Thymus (tissue), 14 donors: ENCODE measurements at places on chromosomes 2 and 18.

DNA sequence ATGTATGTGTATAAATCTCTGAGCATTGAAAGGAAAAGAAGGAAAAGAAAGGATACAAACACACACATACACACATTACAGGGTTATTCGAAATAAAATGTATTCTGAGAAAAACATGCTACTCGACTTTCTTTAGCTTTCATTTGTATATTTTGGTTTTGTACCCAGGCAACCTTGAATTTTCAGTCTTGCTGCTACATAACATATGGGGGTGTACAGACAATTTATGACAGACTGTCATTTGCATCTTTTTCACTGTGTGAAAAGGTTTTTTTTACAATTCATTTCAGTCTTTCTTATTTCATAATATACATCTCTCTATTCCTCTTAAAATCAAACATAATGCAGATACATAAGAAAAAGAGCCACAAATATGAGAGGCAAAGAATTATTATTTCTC lies 1238.4 kb upstream of the NXPH2 start:
- DNase-seq: no peak

GRCh38 chr18:79608535-79608934 lies 71.1 kb upstream of the CTDP1 start:
- no peak for DNase-seq

GRCh38 chr18:79818036-79818435 lies 20.3 kb downstream of the KCNG2 start:
- DNase-seq: no peak

GRCh38 chr2:191926671-191927070 lies 79.8 kb upstream of the CAVIN2 start:
- DNase-seq: no peak

GRCh38 chr2:135820003-135820618 lies 16.9 kb downstream of the LCT start:
- DNase-seq: no peak

- DNase-seq: no peak
These were observed 385.9 kb upstream of the CYRIA start for GRCh38 chr2:17051538-17051937.

DNA sequence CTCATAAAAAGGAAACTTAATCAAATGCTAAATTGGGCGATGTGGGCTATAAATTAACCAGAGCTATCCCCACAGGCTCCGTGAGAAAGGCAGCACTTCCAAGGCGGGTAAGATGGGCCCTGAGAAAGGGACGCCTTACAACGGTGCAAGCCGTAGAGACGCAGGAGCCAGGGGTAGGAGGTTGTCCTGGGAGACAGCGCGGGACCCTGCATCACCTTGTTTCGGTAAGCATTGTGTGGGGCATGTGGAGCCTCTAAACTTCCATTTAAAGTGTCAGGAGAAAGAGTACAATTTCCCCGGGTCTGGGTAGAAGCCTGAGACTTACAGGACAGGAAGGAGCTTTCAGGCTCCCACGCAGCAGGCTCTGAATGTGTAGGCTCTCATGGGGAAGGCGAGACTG lies 1.2 kb upstream of the PER2 start:
- peak; percentile 15 for DNase-seq

DNA sequence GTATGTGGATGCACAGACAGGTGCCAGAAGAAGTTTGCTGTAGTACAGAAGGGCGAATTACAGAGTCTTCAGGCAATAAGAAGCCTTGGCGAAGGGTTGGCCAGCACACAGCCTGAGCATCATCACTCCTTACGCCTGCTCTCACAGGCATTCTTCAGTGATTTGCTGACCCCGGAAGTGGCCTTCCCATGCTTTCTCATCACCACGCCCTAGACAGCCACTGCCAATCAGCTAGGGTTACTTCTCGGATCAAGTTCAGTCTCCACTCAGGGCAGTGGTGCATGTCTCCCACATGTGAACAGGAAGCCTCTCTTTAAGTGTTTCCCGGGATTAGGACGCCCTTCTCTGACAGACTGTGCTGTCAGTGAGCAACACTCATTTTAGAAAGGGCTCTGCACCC lies 81.8 kb downstream of the C1QL2 start:
- DNase-seq: no peak

- no peak for DNase-seq
These were observed 5.5 kb downstream of the FZD5 start for GRCh38 chr2:207764096-207764630.
